IgD-negative memory B cell (primary cell): ENCODE measurements at places on chromosomes 12 and 14. TPM values are rescaled to one million over a fixed set of nuclear protein-coding genes. Genes with fewer than 3 reads are reported as not detected.

Gene PPP4R4
- 0.48 TPM for polyA plus RNA-seq

Gene CELA1
- polyA plus RNA-seq: 0.58 TPM

Gene COL2A1
- not detected for polyA plus RNA-seq

Gene KLHDC1
- 2.6 TPM for polyA plus RNA-seq

Gene AVPR1A
- polyA plus RNA-seq: not detected

Gene INHBE
- polyA plus RNA-seq: not detected

Gene STYK1
- not detected for polyA plus RNA-seq

Gene A2ML1
- polyA plus RNA-seq: not detected

Gene APOLD1
- polyA plus RNA-seq: 0.23 TPM

Gene FGF23
- not detected for polyA plus RNA-seq

Gene PMCH
- polyA plus RNA-seq: not detected

Gene CRADD
- 9.4 TPM for polyA plus RNA-seq

Gene ACRBP
- 5.8 TPM for polyA plus RNA-seq

Gene RASAL1
- not detected for polyA plus RNA-seq

Gene LMNTD1
- not detected for polyA plus RNA-seq

Gene KRT76
- polyA plus RNA-seq: not detected
